ENCODE measurements at places on chromosomes 7 and 10.

DNA sequence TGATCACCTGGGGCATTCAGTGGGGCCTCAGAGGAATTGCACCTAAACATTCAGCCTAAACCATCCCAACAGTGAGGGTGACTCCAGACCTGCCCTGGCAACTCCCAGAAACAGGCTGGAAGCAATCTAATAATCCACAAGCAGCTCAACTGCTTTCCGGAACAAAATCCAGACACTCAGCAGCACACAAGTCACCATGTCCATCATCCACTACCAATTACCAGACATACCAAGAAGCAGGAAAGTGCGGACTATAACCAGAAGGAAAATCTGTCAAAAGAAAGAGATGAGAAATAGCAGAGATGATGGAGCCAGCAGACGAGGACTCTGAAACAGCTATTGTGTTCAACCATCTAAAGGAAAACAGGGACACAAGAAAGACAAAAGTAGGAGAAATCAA lies 342.6 kb upstream of the ZMIZ1 start:
- DNase-seq: no peak

GRCh38 chr7:28548416-28548815 lies 136.1 kb downstream of the CREB5 start:
- no peak for DNase-seq

GRCh38 chr7:54394834-54395233 lies 147.3 kb upstream of the VSTM2A start:
- no peak for DNase-seq

GRCh38 chr7:94949532-94949931 lies 42.1 kb downstream of the PPP1R9A start:
- DNase-seq: no peak

GRCh38 chr10:123944661-123945060 lies 53.1 kb upstream of the CPXM2 start:
- no peak for DNase-seq

- no peak for DNase-seq
These were observed 45.0 kb downstream of the MKI67 start for GRCh38 chr10:128081222-128081621.

- no peak for DNase-seq
These were observed 569.3 kb downstream of the KCNMA1 start for GRCh38 chr10:77068272-77068671.

GRCh38 chr10:100645613-100646392 lies 99.6 kb upstream of the PAX2 start:
- no peak for DNase-seq

- no peak for DNase-seq
These were observed 22.6 kb downstream of the CPVL start for GRCh38 chr7:29123626-29124190.

GRCh38 chr7:13821152-13821787 lies 168.2 kb downstream of the ETV1 start:
- DNase-seq: no peak

GRCh38 chr7:29127527-29127926 lies 18.8 kb downstream of the CPVL start:
- no peak for DNase-seq

- DNase-seq: no peak
These were observed 316.6 kb downstream of the SNX13 start for GRCh38 chr7:17623546-17624185.

DNA sequence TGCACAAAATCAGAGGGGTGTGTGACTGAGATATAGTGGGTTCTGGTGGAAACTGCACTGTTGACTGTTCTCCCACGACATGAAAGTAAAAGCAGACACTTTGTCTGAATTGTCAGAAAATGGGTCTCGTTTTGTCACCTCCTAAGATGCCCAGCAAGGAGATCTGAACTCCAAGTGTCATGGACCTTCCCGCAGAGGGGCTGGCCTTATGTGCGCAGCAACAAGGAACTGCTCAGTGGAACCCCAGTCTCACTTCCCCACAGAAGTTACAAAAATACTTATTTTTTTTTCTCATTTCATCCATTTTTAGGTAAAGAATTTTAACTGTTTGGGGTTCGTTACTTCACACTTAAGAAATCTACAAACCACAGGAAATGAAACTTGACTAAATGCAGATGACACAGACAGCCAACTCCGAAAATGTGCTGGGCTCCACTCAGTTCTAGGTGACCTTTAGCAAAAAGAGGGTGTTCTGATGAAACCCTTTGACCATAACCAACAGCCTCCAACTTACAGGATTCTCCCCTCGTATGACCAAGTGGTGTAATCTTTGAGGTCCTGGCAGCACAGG lies 115.0 kb downstream of the FAM107B start:
- DNase-seq: peak; percentile 80

- DNase-seq: no peak
These were observed 202.3 kb downstream of the GRID1 start for GRCh38 chr10:86164174-86164774.

DNA sequence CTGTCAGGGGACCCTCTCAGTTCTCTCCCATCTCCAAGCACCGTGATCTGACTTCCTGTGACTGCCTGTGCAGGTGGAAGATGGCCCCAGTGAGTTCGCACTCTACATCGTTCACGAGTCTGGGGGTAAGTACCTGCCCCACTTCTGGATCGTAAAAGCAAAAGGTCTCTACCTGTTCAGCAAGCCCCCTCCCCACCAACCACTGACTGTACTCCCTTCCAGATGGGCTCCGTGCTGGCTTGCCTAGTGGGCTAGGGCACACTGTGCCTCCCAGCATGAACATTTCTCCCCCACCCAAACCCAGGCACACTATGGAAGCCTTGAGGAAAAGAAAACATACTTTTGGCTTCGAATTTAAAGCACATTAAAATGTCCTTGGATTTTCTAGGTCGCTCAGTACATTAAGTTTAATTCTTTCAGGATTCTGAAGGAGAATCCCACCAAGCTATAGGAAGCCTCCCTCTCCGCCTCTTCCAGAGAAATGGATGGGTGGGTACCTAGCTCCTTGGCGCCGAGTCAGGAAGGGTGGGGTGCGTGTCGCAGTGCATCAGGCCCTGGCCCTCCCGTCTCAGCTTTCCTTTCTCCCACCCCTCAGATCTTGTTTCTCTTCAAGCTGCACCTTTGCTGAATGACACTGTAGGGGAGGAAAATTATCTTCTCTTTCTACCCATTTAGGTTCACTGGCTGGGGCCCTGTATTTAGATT lies 11.0 kb upstream of the ZNF22 start:
- DNase-seq: no peak

GRCh38 chr7:134571101-134571500 lies 22.2 kb downstream of the AKR1B15 start:
- DNase-seq: no peak

- DNase-seq: no peak
These were observed 224.3 kb upstream of the PLXNA4 start for GRCh38 chr7:132800522-132800921.

GRCh38 chr10:34141032-34141680 lies 673.9 kb downstream of the PARD3 start:
- peak; percentile 64 for DNase-seq

- no peak for DNase-seq
These were observed 113.9 kb upstream of the ANLN start for GRCh38 chr7:36275735-36276284.

DNA sequence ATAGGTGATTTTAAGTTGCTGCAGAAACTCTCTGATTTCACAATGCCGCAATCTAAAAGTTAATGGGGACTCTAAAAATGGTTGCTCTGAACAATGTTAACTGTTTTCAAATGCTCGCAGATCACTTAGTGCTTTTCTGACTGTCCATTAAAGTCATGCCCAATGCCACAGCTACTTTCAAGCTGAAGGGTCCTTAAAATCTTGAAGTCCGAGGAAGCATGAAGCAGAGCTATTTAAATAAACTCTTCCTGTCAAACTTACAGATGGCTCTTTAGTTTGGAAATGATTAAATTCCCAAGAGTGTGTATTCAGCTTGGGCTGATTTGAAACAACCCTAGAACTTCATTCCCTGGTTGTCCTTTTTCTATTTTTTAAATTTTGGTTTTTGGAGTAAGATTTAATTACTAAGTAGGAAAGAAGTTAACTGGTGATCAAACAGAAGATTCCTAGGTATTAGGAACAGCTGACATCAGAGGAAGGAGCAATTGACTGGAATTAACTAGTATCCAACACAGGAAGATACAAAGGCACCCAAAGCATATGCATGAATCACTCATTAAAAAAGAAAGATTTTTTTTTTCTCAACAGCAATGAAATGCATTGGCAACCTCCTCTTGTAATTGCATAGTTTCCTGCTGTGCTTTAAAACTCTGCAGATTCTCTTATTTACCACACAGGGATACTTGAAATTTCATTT lies 105.1 kb downstream of the NRP1 start:
- no peak for DNase-seq

DNA sequence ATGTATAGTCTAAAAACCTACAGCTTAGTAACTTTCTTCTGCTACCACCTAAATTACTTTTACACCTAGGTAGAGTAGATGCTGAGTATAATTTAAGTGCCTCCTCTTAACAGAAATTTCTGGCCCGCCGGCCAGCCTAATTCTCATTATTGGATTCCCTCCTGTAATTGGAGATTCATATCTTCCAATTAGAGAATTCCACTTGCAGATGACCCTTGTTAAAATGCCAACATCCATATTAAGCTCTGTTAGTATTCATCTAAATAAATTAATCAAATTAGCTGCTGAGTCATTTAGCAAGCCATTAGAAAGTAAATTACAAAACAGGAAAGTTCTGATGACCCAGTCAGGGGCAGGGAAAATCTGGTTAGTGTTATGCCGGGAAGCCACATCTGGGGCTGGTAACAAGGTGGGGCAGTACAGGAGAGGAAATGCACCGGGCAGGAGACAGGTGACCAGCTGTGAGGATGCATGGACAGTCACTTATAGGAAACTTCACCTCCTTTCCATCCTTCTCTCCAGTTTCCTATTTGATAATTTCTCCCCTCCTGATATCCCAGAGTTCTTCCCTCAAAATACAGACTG lies 82.8 kb downstream of the ORC5 start:
- DNase-seq: no peak

DNA sequence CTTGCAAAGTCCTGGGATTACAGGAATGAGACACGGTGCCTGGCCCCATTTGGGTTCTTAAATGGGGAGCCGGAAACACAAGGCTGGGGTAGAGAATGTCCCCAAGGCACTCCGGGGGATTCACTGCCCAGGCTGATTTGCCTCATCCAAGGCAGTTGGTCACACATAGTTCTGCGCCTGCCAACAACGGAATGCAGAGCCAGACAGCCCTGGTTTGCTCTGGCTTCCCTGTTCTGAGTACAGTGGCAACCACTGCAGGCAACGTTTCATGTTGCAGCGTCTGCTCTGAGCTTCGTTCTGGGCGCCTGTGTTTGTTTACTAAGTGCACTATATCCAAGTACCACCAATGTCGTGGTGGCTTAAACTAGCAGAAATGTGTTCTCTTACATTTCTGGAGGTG lies 61.7 kb upstream of the C1QL3 start:
- DNase-seq: no peak

GRCh38 chr7:151243408-151244195 lies 4.9 kb downstream of the SMARCD3 start:
- DNase-seq: no peak

DNA sequence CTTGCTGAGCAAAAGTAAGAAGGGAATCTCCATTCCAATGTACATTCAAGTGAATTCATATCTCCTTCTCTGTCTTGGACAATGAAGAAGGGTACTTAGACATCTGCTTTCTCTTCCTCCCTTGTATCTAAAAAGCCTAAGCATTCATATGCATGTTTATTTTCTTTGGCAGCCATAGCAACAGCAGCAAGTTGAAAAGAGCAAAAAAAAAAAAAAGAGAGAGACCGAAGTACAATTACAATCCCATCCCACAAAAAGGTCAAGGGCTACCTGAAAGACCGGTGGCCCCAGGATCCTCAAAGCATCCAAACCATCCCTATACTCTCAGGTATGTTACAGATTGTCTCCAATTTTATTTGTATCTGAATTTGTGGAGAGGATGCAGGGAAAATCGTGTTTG lies 4.1 kb downstream of the OR2F1 start:
- DNase-seq: no peak

DNA sequence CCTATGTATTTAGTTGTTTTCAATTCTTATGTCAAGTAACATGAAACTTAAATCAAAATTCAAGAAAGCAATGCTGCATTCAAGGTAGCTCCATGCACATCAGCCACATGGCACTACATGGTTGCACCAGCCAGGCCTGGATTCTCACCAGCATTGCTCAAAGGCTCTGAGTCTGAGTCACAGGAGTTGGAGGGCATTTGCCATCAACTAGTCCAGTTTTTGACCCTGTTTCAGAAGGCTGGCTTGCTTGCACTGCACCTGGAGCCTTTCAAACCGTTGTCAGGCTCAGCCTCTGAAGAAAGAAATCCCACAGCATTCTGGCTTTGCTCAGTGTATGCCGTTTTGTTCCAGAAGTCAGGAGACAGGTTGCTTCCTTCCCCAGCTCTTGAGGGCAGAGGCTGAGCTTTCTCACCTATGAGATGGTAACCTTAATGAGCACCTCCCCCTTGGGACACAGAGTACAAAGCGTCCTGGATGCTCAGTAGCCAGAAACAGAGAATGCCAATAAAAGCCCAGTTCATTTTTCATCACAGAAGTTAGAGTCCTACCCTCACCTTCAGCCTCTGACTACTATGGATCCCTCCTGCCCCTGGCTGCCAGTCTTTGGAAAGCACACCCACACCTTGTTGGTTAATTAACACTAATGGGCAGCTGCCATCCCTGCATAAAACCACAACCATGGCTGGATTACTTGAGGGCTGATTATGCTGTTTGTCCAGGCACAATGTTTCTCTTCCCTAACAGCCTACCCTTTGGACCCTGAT lies 288.4 kb upstream of the LRRTM3 start:
- DNase-seq: no peak

- no peak for DNase-seq
These were observed 37.3 kb downstream of the HBP1 start for GRCh38 chr7:107206136-107206535.

GRCh38 chr10:50988792-50989191 lies 85.5 kb upstream of the PRKG1 start:
- no peak for DNase-seq

DNA sequence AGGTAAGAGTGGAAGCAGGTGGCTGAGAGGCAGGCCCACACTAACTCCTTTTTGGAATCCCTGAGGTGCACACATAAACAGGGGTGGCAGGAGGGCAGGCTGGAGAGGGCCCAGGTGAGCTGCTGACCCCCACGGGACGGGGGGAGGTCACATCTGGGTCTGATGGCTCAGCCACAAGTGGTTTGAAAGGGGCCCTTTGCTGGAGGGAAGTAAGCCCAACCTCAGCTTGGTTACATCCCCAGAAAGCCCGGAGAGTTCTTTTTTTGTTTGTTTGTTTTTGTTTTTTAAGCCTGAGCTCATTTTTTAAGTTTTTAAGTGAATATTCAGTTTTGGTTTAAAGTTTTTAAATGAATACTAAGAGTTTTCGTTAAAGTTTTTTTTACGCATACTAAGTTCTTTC lies 72.8 kb upstream of the CUX1 start:
- peak; percentile 49 for DNase-seq

DNA sequence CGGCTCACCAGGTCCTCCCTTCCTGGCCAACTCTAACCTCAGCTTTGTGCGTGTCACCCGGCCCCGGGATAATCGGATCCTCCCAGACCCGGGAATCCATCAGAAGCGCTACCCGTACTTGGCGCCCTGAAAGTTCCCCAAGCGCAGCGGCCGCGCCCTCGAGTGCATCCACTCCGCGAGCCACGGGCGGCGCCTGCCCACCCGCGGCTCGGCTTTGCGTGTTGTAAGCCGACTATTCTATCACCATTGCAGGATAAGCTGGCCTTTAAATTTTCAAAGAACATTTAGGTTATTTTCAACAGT lies 35.7 kb upstream of the EBLN1 start:
- no peak for DNase-seq

GRCh38 chr7:47128700-47129099 lies 453.2 kb downstream of the TNS3 start:
- no peak for DNase-seq

GRCh38 chr10:21888959-21889358 lies 114.6 kb downstream of the DNAJC1 start:
- DNase-seq: peak; percentile 72

- no peak for DNase-seq
These were observed 197.0 kb upstream of the PRSS58 start for GRCh38 chr7:142454862-142455261.

All from GM06990 (cell line).